ENCODE measurements at places on chromosomes 3 and 15.
A peak's percentile ranks its signal among the peaks of the same experiment; 100 is the strongest.

DNA sequence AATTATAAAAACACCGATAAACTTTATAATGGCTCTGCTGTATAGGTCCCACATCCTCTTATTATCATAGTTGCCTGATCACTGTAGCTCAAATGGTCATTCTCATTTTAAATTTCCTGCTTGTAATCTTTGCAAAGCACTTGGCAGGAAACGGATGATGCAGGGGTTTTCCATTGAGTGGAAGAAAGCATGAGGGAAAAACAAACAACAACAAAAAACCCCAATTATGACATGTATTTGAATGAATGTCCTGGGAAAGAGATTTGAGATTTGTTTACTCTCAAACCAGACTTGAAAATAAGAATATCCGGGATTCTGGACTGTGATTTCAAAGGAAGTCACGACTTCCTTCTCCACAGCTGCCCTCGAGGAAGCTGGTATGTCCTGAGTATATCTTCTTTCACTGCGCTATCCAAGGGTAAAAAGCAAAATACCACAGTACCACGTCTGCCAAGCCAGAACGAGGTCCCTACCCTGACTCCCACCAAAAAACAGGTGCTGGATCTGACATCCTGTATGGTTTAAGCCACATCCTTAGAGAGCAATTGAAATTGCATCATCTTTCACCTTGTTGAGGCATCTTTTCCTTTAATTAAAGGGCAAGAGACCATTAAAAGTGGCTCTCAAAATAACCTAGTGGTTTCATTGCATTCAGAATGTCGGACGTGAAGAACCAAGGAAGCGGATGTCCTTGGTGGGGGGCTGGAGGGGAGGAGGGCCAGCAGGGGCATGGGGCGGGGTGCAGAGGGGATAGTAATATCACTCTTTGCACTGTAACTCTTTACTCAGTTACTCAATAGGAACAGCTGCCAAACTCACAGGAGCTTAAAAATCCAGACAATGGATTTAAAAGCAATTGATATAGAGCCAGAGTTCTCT, 13.5 kb upstream of the TIPIN start:
- H3K4me3 ChIP-seq: peak overlapping the region; percentile 42
- no peak for DNase-seq
- H3K27me3 ChIP-seq: no peaks in the 10 kb centered on the region
- peak overlapping the region; percentile 85 for H3K27ac ChIP-seq
- no peaks in the 10 kb centered on the region for H3K36me3 ChIP-seq
- peaks cover 13% of the 10 kb centered on the region for H3K4me1 ChIP-seq

- no peaks in the 10 kb centered on the region for H3K27me3 ChIP-seq
- no peak overlapping the region for H3K4me3 ChIP-seq
- no peaks in the 10 kb centered on the region for H3K36me3 ChIP-seq
- no peaks in the 10 kb centered on the region for H3K4me1 ChIP-seq
- H3K27ac ChIP-seq: no peak overlapping the region
- no peak for DNase-seq
Observed at GRCh38 chr3:185968168-185968567, 30.4 kb upstream of the TRA2B start.

DNA sequence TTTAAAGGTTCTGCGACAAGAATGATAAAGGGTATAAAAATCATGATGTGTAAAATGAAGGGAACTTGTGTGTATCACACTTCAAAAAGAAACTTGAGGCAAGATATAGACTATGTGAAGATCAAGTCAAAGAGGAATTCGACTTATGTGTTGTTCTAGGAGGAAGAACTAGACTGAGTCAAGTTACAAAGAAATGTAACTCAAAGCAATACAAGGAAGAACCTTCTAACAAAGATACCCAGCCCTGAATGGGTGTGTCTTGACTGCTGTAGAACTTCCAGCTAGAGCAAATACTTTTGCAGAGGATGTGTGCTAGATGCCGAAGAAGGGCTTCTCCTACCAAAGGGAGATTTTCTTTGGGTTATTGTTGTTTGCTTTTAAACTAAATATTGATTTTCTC, 2.4 kb downstream of the SLC49A4 start:
- peaks cover 19% of the 10 kb centered on the region for H3K4me1 ChIP-seq
- no peak overlapping the region for H3K4me3 ChIP-seq
- no peak overlapping the region for H3K27ac ChIP-seq
- DNase-seq: no peak
- H3K36me3 ChIP-seq: no peaks in the 10 kb centered on the region

DNA sequence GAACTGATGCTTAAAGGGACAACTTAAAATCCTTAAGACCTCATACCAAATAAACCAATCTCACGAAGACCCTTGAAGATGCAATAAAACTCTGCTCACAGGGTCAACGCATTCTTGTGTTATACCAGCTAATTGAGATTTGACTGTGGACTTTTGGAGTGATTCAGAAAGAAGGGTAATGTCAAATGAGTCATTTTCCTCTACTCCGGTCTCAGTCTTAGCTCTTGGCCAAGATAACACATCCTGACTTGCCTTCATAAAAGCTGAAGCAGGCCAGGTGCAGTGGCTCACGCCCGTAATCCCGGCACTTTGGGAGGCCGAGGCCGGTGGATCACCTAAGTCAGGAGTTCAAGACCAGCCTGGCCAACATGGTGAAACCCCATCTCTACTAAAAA, 3.8 kb downstream of the PKM start:
- H3K27ac ChIP-seq: peak overlapping the region; percentile 94
- no peak for DNase-seq
- H3K27me3 ChIP-seq: no peaks in the 10 kb centered on the region
- peaks cover 50% of the 10 kb centered on the region for H3K4me1 ChIP-seq
- H3K36me3 ChIP-seq: no peaks in the 10 kb centered on the region
- H3K4me3 ChIP-seq: no peak overlapping the region

DNA sequence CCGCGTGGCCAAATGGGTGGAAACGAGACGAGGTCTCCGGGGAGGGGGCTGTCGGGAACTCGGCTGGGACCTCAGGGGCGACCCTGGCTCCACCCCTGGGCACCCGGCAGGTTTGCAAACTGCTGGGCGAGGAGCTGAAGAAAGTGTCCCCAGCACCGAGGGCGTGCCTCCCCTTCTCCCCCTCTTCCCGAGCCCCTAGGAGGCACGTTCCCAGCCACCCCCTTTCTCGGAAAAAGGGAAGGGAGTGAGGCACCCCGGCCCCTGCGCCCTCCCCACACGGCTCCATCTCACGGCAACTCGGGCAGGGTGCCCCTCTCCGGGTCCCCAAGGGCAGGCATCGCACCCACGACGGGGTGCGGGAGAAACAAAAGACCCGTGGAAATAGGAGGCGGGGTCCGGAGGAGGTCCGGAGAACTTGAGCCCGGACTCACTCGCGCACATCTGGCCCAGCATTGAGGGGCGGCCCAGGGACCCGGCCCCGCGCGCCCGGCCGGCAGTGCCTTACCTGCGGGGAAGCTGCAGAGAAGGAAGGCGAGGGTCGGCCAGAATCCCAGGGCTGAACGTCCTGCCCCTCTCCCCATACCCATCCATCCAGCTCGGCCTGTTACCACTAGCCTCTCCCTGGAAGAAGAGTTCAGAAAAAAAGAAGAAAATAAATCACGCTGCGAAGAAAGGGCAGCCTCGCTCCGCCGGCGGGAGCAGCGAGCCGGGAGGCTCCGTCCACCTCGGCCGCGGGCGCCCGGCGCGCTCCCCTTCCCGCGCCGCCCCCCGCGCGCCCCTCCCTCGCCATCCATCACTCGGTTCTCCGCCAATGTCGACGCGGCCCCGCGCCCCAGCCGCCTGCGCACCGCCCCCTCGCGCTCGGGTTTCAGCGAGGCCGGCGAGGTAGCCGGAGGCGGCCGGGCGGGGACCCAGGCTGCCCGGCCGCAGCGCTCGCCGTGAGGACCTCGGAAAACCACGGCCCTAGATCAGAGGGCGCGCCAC, 16.3 kb downstream of the RGMA start:
- peak overlapping the region; percentile 52 for H3K4me3 ChIP-seq
- H3K27me3 ChIP-seq: peaks cover 15% of the 10 kb centered on the region
- no peaks in the 10 kb centered on the region for H3K36me3 ChIP-seq
- H3K4me1 ChIP-seq: peaks cover 26% of the 10 kb centered on the region
- peak; percentile 76 for DNase-seq

DNA sequence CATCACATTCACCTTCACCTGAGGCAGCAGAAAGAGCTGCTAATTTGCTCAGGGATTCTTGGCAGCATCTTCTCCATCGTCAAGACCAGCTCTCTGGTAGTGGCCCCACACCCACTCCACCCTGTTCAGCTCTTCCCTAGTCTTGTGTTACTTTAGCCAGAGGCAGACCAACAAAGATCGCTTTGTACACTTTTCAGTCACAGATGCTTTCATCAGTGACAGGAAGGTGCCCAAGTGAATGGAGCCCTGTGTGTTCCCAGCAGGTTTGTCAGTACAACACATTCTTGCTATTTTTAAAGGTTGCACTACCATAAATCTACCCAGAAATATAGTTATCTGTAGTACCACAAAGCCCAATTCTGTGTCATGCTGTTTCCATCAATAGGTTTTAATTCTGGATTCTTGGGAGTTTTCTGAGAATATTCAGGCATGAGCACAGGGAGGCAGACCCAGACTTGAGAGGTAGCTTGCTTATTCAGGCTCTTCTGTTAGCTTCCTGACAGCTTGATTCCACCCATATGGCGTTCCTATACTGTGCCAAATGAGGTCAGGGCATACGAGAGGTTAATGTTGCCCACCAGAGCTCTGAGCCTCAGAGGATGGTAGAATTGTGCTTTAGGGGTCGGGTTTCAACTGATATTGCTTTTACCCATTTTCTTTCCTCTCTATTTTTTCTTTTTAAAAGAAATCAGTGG, 109.8 kb upstream of the MANF start:
- H3K4me1 ChIP-seq: no peaks in the 10 kb centered on the region
- H3K4me3 ChIP-seq: no peak overlapping the region
- no peak for DNase-seq
- H3K27ac ChIP-seq: no peak overlapping the region

GRCh38 chr3:142943349-142943748, 20.1 kb downstream of the PAQR9 start:
- no peak overlapping the region for H3K27ac ChIP-seq
- no peaks in the 10 kb centered on the region for H3K36me3 ChIP-seq
- H3K4me1 ChIP-seq: no peaks in the 10 kb centered on the region
- DNase-seq: no peak
- peaks cover 5% of the 10 kb centered on the region for H3K27me3 ChIP-seq
- no peak overlapping the region for H3K4me3 ChIP-seq

DNA sequence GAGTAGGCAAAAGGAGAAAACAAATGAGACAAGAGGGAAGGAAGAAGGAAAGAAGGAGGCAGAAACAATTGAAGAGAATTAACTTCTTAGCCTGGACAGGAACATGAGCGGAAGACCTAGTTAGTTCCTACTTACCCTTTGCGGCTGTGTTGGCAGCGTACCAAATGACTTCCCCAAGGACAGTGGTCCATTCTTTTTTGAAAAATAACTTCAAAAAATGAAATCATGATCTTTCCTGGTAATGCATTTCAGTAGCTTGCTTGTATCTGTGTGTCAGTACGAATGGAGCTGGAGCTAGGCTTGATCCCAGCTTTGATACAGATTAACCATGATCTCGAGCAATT, 41.5 kb upstream of the CFAP161 start:
- H3K4me3 ChIP-seq: no peak overlapping the region
- H3K4me1 ChIP-seq: peaks cover 4% of the 10 kb centered on the region
- no peaks in the 10 kb centered on the region for H3K36me3 ChIP-seq
- peak overlapping the region; percentile 27 for H3K27ac ChIP-seq
- no peak for DNase-seq

DNA sequence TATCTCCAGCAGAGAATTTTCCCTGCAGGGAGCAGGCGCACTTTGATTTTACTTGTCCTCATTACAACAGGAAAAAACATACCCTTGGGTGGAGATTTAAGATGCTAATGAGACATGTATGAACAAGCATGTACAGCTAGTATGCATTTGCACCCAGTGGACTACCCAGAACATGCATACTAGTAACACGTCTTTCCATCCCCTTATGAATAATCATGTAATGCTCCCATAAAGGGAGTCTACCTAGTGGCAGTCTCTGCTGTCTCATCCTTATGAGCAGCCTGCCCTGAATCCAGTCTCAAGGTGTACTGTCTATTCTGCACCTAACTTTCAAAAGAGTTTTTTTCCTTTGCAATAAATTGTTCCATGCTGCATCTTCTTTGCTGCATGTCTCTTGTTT, 1222.0 kb downstream of the ROBO1 start:
- no peak for DNase-seq
- H3K36me3 ChIP-seq: no peaks in the 10 kb centered on the region
- no peak overlapping the region for H3K4me3 ChIP-seq
- H3K27ac ChIP-seq: no peak overlapping the region
- no peaks in the 10 kb centered on the region for H3K27me3 ChIP-seq
- no peaks in the 10 kb centered on the region for H3K4me1 ChIP-seq

GRCh38 chr3:193921465-193921864, 214.5 kb upstream of the HES1 start:
- H3K36me3 ChIP-seq: no peaks in the 10 kb centered on the region
- DNase-seq: no peak
- H3K4me1 ChIP-seq: no peaks in the 10 kb centered on the region
- no peak overlapping the region for H3K27ac ChIP-seq
- no peak overlapping the region for H3K4me3 ChIP-seq

- no peak overlapping the region for H3K4me3 ChIP-seq
- no peak overlapping the region for H3K27ac ChIP-seq
- H3K27me3 ChIP-seq: no peaks in the 10 kb centered on the region
Observed at GRCh38 chr15:63067976-63068743, 25.6 kb downstream of the TPM1 start.

- no peak overlapping the region for H3K4me3 ChIP-seq
- no peaks in the 10 kb centered on the region for H3K4me1 ChIP-seq
- no peak overlapping the region for H3K27ac ChIP-seq
- no peaks in the 10 kb centered on the region for H3K36me3 ChIP-seq
- no peak for DNase-seq
Observed at GRCh38 chr15:78200276-78200930, 34.0 kb downstream of the ACSBG1 start.

DNA sequence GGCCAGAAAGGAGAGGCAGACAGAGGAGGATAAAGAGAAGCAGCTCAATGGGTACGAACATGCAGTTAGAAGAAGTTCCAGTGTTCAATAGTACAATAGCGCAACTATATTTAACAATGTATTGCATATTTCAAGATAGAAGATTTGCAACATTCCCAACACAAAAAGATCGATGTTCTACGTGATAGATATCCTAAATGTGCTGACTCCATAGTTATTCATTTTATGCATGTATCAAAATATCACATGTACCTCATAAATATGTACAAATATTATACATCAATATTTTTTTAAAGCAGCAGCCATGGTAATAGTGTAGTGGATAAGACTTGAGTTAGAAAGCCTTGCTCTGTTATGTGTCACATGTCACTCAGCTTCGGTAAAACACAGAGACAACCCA, 110.2 kb upstream of the ASB14 start:
- H3K4me3 ChIP-seq: no peak overlapping the region
- no peaks in the 10 kb centered on the region for H3K36me3 ChIP-seq
- DNase-seq: no peak

- H3K27me3 ChIP-seq: no peaks in the 10 kb centered on the region
- no peaks in the 10 kb centered on the region for H3K36me3 ChIP-seq
- no peak overlapping the region for H3K4me3 ChIP-seq
- no peak overlapping the region for H3K27ac ChIP-seq
Observed at GRCh38 chr15:83318861-83319415, 34.5 kb upstream of the BNC1 start.

- no peak for DNase-seq
- H3K27ac ChIP-seq: no peak overlapping the region
- no peaks in the 10 kb centered on the region for H3K27me3 ChIP-seq
- no peak overlapping the region for H3K4me3 ChIP-seq
Observed at GRCh38 chr3:170523248-170523647, 62.6 kb downstream of the SLC7A14 start.

GRCh38 chr15:89149501-89150101, 61.3 kb downstream of the ABHD2 start:
- H3K27me3 ChIP-seq: no peaks in the 10 kb centered on the region
- H3K4me1 ChIP-seq: peaks cover 25% of the 10 kb centered on the region
- peaks cover 21% of the 10 kb centered on the region for H3K36me3 ChIP-seq
- H3K27ac ChIP-seq: peak overlapping the region; percentile 51
- H3K4me3 ChIP-seq: no peak overlapping the region
